IPS DF 6.9 (cell line): ENCODE measurements at places on chromosomes 1 and 21.

GRCh38 chr1:221740993-221741702 lies 741 bp downstream of the DUSP10 start:
- no peak for DNase-seq
- H3K4me1 ChIP-seq = peaks cover 2% of the 10 kb centered on the region; the same call in 1 of the 2 replicates

GRCh38 chr1:35044431-35044830 lies 12.7 kb upstream of the ZMYM6 start:
- H3K27me3 ChIP-seq = no peaks in the 10 kb centered on the region
- H3K27ac ChIP-seq = no peak overlapping the region
- H3K4me1 ChIP-seq = no peaks in the 10 kb centered on the region
- no peak overlapping the region for H3K4me3 ChIP-seq

DNA sequence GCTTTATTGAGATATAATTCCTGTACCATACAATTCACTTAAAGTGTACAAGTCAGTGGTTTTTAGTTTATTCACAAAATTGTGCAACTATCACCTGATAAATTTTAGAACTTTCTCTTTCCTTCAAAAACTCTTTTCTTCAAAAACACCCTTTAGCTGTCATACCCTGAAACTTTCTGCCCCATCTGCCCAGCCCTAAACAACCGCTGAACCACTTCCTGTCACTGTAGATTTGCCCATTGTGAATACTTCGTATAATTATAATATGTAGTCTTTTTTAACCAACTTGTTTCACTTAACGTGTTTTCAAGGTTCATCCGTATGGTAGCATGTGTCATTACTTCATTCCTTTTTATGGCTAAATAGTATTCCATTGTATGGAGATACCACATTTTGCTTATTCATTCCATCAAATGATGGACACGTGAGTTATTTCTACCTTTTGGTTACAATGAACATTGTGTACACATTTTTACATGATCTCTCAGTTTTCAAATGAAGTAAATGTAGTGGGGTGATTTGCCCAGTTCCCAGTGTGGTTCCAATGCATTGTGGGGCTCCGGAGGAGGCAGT lies 37.9 kb downstream of the WNT4 start:
- H3K27me3 ChIP-seq = no peaks in the 10 kb centered on the region
- no peaks in the 10 kb centered on the region for H3K36me3 ChIP-seq
- no peaks in the 10 kb centered on the region for H3K4me1 ChIP-seq
- H3K4me3 ChIP-seq = no peak overlapping the region
- H3K27ac ChIP-seq = no peak overlapping the region

DNA sequence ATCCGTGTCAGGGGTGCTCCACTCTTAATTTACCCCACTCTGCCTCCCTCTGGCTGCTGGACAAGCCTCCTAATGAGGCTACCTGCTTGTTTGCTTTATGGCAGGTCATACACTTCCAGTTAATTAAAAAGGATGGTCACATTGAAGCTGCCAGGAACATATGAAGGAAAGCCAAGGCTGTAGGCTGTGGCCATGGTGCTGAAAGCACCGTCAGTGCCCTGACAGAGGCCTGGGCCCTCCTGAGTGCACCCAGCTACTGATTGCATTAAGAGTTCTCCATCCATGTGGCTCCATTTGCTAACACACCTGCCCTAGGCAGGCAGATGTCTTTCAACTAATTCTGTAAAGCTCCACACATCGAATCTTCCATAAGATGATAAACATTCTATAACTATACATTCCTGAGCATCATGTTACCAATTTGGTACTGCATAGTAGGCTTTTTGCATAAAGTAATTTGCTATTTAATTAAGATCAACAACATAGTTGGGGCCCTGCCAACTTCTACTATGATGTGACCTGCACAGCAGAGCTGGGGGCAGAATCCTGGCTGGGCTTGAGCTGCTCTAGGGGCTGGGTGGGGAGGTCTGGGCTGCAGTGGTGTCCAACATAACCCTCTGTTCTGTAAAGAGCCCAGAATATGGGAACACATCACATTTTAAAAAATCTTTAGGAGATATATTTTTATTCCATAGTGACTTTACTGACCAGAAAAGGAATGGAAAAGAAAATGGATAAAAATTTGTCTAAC lies 224.8 kb downstream of the SIPA1L2 start:
- H3K27ac ChIP-seq = no peak overlapping the region
- H3K4me3 ChIP-seq = no peak overlapping the region
- H3K4me1 ChIP-seq = no peaks in the 10 kb centered on the region
- DNase-seq = no peak
- H3K36me3 ChIP-seq = no peaks in the 10 kb centered on the region
- no peaks in the 10 kb centered on the region for H3K27me3 ChIP-seq

DNA sequence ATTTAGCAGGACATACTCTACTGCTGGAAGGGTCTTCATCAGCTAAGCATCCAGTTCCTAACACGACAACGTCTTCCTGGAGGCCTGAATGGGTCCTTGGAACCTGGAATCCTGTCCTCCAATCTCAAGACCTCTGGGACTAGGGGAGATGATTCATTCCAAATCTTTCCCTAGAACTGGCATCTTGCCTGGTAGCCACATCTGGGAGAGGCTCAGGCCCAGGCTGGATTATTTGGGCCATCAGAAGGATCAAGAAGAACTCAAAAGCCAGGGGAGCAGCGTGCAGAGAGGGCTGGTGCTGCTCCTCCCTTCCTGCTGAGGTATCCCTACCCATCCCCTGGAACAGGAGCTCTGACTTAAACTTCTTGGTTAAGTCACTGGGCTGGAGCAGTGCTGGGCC lies 2.8 kb upstream of the PHLDA3 start:
- 0 out of 2 replicates have a peak, but pooled peaks cover 3% of the 10 kb centered on the region for H3K36me3 ChIP-seq
- no peak overlapping the region for H3K4me3 ChIP-seq
- peaks cover 6% of the 10 kb centered on the region; the same call in 1 of the 2 replicates for H3K27me3 ChIP-seq
- no peak for DNase-seq
- H3K4me1 ChIP-seq = peaks cover 6% of the 10 kb centered on the region

DNA sequence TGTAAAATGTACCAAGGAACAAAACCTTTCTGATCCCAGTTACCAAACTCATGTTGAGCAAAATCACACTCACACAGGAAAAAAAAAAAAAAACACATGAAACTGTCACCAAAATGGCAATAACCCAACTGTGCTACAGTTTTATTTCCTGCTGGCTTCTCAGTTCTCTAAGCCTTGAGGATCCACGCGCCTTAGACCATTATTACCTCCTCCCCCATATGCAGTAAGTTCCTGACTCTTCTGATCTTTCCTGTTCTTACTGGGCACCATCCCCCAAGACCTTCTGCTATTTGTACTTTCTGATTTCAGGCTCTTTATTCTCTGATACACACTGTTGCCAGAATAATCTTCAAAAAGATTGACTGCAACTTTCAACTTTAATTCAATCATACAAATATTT lies 79.6 kb downstream of the SLC45A1 start:
- H3K4me1 ChIP-seq = peaks cover 8% of the 10 kb centered on the region
- H3K27ac ChIP-seq = no peak overlapping the region
- no peak overlapping the region for H3K4me3 ChIP-seq
- no peaks in the 10 kb centered on the region; the same call in 1 of the 2 replicates for H3K27me3 ChIP-seq

GRCh38 chr1:5709461-5709975 lies 282.7 kb downstream of the NPHP4 start:
- H3K27ac ChIP-seq = no peak overlapping the region
- no peak for DNase-seq
- no peaks in the 10 kb centered on the region for H3K27me3 ChIP-seq
- no peak overlapping the region for H3K4me3 ChIP-seq
- no peaks in the 10 kb centered on the region; the same call in 1 of the 2 replicates for H3K4me1 ChIP-seq
- H3K36me3 ChIP-seq = no peaks in the 10 kb centered on the region

DNA sequence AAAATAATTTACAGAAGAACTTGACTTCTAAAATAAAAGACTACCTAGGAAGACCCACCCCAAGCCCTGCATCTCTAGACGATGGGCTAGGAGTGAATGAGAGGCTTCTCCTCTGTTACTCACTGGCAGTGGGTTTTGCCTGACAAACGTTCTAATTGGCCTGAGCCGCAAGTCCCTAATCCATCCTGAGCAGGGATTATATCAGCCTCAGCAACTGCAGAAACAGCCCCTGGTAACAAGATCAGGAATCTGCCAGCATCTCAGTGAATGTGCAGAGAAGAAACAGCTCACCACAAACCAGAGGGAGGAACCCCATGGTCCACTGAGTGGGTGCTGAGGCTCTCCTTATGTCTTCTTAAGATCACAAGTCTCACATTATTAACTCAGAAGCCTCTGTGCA lies 240.6 kb downstream of the BRINP2 start:
- H3K27ac ChIP-seq = no peak overlapping the region
- H3K27me3 ChIP-seq = no peaks in the 10 kb centered on the region

GRCh38 chr1:115654663-115655305 lies 13.0 kb downstream of the VANGL1 start:
- no peak for DNase-seq
- no peaks in the 10 kb centered on the region for H3K27me3 ChIP-seq
- H3K27ac ChIP-seq = no peak overlapping the region
- no peak overlapping the region for H3K4me3 ChIP-seq
- H3K36me3 ChIP-seq = no peaks in the 10 kb centered on the region
- peaks cover 8% of the 10 kb centered on the region for H3K4me1 ChIP-seq

DNA sequence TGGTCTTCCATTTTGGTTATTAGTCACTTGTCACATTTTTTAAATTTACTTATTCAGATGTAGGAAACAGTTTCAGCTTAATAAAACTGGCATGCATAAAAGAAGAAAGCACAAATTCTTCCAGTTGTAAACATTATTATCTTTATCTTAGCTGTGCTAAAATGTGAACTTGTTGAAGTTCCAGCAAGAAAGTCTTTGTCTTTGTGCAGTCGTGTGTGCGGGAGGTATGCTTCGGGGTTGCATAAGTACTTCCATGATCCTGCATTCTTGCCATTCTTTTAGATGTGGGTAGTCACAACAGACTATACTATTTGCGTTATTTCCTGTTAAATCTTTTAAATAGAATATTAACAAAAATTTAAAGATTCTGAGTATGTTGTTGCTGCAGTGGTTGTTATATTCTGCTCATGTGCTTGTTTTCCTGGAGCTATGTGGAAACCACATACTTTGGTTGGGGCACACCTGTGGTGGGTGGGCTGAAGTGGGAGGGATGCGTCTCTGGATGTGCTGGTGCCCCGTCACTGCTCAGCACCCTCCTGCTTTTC lies 49.9 kb downstream of the CBS start:
- no peaks in the 10 kb centered on the region for H3K4me1 ChIP-seq
- H3K4me3 ChIP-seq = no peak overlapping the region
- H3K27me3 ChIP-seq = no peaks in the 10 kb centered on the region
- H3K27ac ChIP-seq = no peak overlapping the region
- no peak for DNase-seq

DNA sequence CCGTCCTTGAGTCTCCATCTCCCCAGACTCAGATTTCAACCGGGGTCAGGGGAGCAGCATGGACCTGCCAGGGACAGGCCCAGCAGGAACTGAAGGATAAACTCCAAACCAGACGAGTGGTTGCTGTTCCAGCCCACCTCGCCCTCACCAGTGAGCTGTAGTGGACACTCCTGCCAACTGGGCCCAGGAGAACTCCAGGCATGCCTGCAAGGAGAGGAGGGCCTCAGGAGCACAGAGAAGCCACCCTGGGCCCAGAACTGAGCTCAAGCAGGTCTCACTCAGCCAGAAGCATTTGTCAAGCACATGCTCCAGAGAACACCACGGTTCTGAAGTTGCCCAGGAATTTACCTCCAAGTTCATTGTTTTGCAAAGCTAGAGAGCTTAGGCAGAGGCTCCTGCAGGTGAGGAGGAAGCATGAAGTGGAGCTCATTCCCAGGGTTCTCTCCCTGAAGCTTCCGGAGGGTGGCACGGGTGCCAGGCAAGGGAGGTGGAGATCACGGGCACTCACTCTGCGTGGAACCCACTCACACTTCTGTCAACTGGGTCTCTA lies 61.0 kb downstream of the MATN1 start:
- no peaks in the 10 kb centered on the region for H3K27me3 ChIP-seq
- DNase-seq = no peak
- no peak overlapping the region for H3K27ac ChIP-seq
- H3K4me3 ChIP-seq = no peak overlapping the region

- H3K4me1 ChIP-seq = peaks cover 2% of the 10 kb centered on the region; the same call in 1 of the 2 replicates
- H3K4me3 ChIP-seq = no peak overlapping the region
These were observed 55.0 kb downstream of the TRAF5 start for GRCh38 chr1:211381481-211382181.

- no peaks in the 10 kb centered on the region for H3K36me3 ChIP-seq
- DNase-seq = no peak
- no peak overlapping the region for H3K4me3 ChIP-seq
- H3K27ac ChIP-seq = no peak overlapping the region
These were observed 183.6 kb upstream of the RUNX1 start for GRCh38 chr21:35232545-35233176.

- no peaks in the 10 kb centered on the region for H3K4me1 ChIP-seq
- no peaks in the 10 kb centered on the region for H3K36me3 ChIP-seq
- no peaks in the 10 kb centered on the region for H3K27me3 ChIP-seq
These were observed 20.9 kb downstream of the CD55 start for GRCh38 chr1:207342332-207342731.

DNA sequence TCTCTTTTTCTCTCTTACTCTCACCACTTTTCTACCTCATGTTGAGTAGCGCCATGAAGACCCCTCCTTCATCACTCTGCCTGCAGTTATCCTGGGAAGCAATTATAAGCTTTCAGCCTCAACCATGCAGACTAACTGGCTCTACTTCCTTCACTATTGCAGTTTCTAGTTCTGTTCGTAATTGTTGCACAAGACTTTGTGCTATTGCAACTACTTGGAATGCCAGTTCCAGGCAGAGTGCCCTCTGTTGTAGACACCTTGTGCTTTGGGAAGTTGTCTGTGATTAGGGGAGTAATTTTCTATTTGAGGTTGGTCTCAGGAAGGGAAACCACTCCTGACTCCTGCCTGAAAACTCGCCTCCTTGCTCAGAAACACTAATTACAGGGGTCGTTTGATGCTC lies 19.4 kb downstream of the PGM1 start:
- H3K36me3 ChIP-seq = no peaks in the 10 kb centered on the region
- no peaks in the 10 kb centered on the region for H3K27me3 ChIP-seq
- no peak for DNase-seq
- H3K27ac ChIP-seq = no peak overlapping the region
- H3K4me3 ChIP-seq = no peak overlapping the region

- no peaks in the 10 kb centered on the region for H3K4me1 ChIP-seq
These were observed 27.1 kb downstream of the CTNNBIP1 start for GRCh38 chr1:9882945-9883303.

DNA sequence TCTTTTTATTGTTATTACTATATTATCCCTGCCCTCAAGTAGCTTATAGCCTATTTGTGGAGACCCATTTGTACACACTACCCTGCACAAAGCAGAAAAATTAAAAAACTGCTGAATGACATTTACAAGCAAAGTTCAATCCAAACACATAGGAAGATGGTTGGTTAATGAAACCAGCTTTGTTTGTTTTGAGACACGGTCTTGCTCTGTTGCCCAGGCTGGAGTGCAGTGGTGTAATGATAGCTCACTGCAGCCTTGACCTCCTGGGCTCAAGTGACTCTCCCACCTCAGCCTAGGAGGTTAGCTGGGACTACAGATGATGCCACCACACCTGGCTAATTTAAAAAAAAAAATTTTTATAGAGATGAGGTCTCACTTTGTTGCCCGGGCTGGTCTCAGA lies 31.6 kb downstream of the TGFB2 start:
- no peaks in the 10 kb centered on the region for H3K36me3 ChIP-seq
- no peak for DNase-seq
- H3K4me1 ChIP-seq = no peaks in the 10 kb centered on the region
- no peak overlapping the region for H3K4me3 ChIP-seq
- no peak overlapping the region for H3K27ac ChIP-seq

- no peak overlapping the region for H3K27ac ChIP-seq
- H3K4me3 ChIP-seq = no peak overlapping the region
- H3K36me3 ChIP-seq = no peaks in the 10 kb centered on the region
- no peaks in the 10 kb centered on the region for H3K4me1 ChIP-seq
- no peak for DNase-seq
These were observed 21.4 kb downstream of the FRRS1 start for GRCh38 chr1:99745061-99745460.
